Foreskin keratinocyte (primary cell): ENCODE measurements at places on chromosomes 3 and 15. TPM values are rescaled to one million over a fixed set of nuclear protein-coding genes. Genes with fewer than 3 reads are reported as not detected.
A peak's percentile ranks its signal among the peaks of the same experiment; 100 is the strongest.

The FAM107A gene
- polyA plus RNA-seq = not detected in 2 replicates

The RETNLB gene
- not detected in 2 replicates for polyA plus RNA-seq

The SERPINI2 gene
- polyA plus RNA-seq = not detected in 2 replicates

The SIDT1 gene
- polyA plus RNA-seq = 0.02 and 0.04 TPM in 2 replicates

The USP19 gene
- polyA plus RNA-seq = 13.7 and 14.4 TPM in 2 replicates

DNA sequence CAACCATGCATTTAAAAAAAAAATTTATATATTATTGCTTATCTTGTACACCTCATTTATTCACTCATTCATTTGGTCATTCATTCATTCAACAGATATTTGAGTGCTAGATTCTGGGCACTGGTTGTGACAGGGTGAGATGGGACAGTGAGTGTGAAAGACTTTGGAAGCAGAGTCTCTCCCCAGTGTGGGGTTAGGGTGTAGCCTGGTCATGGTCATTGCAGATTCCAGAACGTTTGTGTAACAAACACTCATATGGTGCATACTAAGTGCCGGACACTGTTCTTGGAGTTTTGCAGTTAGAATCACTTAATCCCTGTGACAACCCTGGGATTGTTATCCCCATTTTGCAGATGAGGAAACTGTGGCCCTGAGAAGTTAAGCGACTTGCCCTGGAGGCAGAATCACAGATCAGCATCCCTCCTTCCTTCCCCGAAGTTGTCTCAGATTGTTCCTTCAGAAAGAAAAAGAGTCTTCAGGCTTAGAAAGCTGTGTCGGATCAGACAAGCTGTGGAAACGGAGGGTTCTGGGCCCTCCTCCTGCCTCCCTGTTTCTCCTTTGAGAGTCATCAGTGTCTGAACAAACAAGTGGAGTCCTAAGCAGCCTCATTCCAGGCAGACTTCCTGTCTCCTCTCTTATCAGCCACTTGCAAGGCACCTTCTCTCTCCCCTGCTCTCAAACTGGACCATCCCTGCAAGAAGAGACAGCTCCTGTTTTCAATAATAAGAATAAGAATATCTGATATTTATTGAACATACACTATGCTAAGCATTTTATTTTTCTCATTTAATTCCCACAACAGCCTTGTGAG lies 6.3 kb downstream of the LOXL1 start:
- no peak for DNase-seq

- no peak for DNase-seq
Measured at GRCh38 chr3:153979418-153980251, 141.6 kb upstream of the ARHGEF26 start.

DNA sequence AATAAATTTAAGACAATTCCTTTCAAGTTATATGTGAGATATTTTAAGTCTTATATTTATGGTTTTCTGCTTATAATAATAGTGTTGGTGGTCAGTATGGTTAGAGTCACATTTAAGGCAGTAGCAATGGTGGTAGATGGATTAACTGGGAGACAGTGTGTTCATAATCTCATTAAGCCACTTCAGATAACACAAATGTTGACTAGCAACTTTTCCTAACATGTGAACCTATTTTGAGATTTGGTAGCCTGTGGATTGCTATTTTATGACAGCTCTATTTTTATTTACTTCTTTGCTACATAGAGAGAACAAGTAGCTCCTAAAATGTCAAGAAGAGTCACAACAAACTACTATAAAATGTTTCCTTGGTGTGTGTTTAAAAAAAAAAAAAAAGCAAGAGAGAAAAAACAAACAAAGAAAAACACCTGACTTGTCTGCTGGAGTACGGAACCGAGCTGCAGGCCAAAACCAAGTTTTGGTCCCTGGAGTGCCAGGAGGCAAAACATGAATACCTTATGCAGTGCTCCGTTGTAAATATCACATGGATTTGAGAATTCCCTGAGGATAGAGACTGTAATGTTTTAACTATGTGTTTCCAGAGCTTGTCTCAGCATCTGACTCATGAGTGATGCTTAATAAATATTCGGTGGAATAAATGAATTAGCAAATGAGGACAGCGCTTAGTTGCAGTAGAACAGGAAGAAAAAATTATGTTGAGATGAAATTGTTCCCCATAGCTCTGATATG lies 457.1 kb upstream of the ROBO2 start:
- no peak for DNase-seq

- DNase-seq = peak; percentile 54
Measured at GRCh38 chr3:21294768-21295167, 456.2 kb downstream of the ZNF385D start.

DNA sequence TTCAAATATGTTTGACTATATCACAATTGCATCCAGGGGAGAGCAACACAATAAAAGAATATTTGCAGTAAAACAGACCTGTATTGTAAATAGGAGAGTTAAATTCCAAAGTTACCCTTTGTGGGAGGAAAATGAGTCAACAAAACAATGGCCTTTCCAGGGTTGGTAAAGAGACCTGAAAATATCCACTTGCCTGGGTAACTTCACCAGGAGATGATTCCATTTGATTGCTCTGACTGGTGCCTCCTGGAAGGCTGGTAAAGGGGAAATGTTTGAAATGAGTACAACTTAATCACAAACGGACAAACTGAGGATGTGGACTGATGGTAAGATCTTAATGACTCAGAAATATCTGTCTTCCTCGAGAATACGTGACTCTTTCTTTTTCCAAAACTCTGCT lies 43.6 kb upstream of the SRGAP3 start:
- no peak for DNase-seq

DNA sequence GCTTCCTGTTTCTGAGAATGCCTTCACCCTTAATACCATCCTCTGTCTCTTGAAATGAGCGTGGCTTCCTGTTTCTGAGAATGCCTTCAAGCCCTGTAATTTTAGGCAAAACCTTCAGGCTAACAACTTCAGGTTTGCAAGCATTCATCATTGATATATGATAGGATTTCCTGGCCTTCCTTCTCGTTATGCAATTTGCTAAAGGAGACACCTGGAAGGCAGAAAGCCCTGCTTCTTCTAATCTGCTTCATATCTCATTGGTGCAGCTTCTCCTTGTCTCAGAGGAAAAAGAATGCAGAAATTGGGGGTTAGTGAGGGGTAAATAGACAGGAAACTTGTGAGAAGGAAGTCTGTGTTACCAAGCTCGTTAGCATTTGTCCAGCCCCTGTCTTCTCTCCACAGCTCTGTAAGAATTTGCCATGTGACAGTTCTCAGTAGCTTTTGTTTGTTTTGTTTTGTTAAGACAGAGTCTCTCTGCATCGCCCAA lies 7.3 kb downstream of the ARL6IP5 start:
- DNase-seq = no peak

- no peak for DNase-seq
Measured at GRCh38 chr3:107629566-107629965, 106.8 kb downstream of the BBX start.

DNA sequence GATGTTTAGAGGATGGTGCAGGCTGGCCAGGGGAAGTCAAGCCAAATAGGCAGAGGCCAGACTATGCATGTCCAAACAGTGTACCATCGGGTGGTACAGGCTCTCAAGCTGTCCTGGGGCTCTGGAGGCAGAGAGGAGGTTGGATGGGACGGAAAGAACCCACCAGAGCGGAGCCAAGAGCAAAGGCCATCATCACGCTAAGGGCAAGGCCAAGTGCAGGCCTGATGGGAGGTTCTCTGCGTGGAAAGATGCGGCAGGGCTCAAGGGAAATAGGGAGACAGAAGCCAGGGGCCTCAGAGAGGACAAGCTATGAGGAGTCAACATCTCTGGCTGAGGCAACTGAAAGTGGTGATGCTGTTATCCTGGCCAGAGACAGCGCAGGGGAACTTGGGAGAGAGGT lies 102.7 kb downstream of the ASB7 start:
- no peak for DNase-seq

DNA sequence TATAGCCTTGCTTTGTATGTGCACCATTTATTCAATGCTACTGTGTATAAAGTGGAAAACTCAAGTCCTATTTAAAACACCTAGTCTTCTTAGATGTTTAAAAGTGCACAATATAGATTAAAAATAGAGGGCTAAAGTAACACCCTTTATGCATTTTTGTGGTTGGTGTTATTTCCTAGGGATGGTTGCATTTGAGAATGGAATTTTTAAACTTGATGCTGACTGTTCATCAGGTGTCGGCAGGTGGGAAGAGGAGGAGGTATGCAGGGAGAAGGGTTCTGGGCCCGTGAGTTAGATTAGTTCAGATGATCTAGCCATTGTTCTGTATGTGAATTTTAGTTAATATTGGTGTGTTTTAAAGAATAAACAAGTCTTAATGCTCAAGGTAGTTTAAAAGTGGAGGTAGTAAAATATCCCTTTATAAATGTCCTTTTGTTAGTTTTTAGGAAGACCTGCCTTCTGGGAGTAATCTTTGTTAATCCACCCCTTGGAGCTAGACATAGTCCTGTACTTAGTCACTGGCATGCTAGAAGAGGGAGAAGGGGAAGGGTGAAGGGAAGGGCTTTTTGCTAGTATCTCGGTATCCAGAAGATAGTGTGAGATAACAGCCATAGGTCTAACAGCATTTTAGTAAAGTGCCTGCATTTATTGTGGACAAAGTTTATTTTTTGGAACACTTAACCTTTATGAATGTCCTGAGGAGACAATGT lies 8.1 kb upstream of the SRPRB start:
- no peak for DNase-seq

DNA sequence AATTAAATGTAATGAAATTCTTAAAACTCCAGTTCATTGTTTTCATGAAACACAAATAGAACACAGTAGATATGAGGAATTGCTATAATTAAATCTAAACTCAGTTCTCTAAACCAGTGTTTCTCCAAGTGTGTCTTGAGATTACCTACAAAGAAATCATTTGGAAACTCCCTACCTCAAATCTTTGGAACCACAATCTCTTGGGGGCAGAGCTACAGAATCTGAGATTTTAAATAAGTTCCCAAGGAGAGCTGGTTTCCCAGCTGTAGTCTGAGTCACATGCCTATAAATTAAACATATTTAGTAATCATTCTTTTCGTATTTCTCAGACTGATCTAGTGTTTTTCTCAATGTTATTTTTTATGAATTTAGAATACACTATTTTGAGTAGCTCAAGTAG lies 17.0 kb upstream of the ACTC1 start:
- DNase-seq = peak; percentile 37

- DNase-seq = no peak
Measured at GRCh38 chr15:78598348-78598747, 22.4 kb downstream of the CHRNA3 start.

DNA sequence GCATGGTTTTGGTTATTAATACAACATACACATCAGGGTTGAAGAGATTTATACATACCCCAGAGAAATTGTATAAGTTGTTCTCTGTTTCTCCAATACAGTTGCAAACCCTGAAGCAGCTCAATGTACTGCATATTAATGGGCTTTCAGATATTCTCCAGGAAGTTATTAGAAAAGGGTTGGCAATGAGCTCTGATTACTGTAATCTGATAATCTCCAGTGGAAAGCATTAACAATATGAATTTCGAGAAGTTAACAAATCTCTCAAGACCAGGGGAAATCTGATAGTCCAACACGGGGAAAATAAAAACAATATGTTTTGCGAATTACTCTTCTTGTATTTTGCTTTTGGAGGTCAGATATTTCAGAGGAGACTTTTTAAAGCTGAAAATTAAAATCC lies 950.1 kb downstream of the TBL1XR1 start:
- no peak for DNase-seq

DNA sequence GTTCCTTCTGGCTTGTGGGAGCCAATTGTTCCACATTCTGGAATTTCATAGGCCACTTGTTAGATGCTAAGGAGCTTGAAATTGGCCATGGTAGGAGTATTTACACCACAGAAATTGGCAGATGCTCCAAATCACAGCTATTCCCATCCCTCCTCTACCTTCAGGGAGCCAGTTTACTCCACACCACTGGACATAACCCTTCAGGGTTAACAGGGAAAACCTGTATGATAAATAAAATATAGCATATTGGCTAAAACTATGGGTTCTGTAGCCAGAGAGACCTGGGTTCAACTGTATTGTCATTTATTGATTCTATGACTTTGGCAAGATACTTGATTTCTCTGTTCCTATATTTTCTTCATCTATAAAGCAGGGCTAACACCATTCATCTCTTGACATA lies 384.2 kb upstream of the PROK2 start:
- no peak for DNase-seq

GRCh38 chr15:31559786-31560185 lies 233.2 kb downstream of the KLF13 start:
- DNase-seq = no peak
